Left kidney (tissue), 8 donors: ENCODE measurements at places on chromosomes 13 and 19. TPM values are rescaled to one million over a fixed set of nuclear protein-coding genes. Genes with fewer than 3 reads are reported as not detected.

DNA sequence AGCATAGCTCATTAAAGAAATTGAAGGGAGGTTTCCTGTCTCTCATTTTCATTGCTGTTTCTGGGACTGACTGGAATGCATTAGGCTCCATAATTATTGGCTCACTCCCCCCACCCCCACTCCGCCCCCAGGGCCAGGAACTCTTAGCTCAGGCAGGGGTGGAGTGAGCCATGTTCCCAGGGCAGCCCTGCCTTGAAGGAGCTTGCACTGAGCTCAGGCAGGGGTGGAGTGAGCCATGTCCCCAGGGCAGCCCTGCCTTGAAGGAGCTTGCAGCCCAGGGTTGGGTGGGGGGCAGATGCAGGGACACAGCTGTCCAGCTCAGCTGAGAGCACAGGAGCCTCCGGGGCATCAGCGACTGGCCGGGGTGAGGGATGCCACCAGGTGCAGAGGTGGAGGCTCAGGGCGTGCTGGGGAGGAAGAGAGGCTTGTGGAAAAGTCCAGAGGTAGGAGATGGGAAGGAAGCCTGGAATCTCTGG, 39.1 kb upstream of the TFDP1 start:
- DNase-seq, result peak; percentile 70

DNA sequence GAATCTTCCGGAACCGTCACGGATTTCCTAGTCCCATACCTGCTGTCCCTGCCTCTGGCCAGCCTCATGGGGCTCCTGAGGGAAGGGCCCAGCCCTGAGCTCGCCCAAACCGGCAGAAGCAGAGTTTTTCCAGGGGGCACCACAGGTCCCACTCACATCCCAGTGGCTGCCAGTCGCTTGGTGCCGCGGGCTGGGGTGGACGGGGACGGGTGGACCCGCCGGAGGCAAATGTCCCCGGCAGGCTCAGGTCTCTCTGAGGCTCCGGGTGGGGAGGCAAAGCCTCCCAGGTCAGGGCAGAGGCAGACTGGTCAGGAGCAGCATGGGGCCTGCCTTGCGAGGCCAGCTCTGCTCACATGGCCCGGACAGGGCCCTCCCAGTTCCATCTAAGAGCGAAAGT, 24.8 kb downstream of the ADPRHL1 start:
- DNase-seq, result no peak

DNA sequence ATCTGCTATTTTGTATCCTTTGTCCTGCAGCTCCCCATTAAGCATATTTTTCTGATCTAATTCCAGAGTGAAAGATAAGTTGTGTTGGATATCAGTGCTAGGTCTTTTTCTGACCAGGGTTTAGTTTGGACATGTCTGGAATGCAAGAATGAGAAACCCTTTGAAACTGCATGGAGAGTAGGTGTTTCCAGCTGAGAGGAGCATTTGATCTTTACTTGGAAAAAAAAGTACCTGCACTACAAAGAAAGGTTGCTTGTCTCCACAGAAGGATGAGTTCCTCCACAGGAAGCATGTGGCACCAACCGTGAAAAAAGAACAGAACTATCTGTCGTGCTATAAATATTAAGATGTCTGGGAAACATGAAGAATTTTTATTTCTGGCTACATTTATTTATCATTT, 36.6 kb upstream of the MED4 start:
- DNase-seq, result no peak

DNA sequence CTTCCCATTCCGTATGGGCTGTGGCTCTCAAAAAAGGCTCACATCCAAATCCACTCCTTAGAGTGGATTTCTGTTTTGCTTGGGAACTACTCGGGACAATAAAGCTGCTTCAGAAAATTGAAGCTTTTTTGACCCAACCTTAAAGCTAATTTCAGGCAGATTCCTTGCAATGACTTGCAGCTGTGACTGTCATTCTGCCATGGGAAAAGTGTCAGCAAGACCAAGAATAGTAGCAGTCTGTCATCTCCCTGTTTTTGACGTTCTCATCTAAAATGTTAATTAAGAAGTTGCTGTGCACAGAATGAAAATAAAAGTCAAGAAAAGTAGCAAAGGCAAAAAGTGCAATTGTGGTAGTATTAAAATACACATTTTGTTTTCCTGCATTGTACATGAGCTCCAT, 304.7 kb downstream of the COG6 start:
- DNase-seq, result no peak

- no peak for DNase-seq
These were observed 153.3 kb upstream of the VSTM2B start for GRCh38 chr19:29372461-29372860.

- DNase-seq, result no peak
These were observed 44.4 kb downstream of the TSHZ3 start for GRCh38 chr19:31304831-31305312.

DNA sequence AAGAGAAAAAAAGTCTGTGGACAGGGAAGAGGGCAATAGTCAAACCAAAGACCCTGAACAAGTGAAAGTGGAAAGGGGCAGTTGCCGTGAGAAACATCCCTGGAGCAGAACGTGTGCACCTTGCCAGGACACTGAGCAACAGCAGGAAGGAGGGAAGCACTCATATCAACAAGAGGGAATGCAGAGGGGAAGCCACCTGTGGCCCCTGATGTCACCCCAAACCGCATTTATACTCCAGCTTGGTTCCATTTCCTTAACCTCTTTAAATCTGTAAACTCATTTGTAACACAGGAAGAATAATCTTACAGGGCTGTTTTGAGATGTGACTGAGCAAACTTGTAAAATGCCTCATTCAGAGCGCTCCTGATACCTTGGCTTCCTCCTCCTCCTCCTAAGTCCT, 698.8 kb downstream of the DIAPH3 start:
- DNase-seq, result no peak

DNA sequence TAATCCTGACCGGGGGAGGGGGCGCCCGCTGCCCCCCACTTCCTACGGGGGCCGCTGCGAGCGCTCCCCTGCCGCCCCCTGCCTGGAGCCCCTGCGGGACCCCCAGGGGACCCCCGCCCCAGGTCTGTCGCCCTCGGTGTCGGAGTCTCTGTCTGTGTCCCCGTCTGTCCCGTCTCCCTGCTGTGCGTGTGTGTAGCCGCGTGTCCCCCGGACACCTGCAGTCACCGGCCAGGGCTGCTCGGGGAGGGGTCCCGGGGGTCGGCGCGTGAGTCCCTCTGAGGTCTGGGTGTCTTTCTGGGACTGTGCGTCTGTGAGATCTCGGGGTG, 7.7 kb upstream of the NFIC start:
- DNase-seq, result no peak

DNA sequence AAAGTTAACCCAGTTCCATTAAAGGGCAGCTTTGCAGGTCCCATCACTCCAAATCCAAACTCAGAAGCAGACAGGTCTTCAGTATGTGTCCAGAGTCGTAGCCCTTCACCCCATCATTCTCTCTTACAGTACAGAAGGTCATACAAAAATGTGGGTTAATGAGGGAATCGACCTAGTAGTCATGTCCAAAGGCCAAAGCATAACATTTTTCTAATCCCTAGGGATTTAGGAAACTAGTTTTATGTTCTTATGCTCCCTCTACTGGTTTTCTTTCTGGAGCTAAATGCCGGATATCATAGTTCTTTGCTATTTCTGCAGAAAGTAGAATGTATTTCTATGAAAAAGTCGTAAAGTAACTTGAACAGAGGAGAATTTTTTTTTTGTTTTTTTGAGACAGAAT, 72.2 kb downstream of the DHRS12 start:
- no peak for DNase-seq

- DNase-seq, result peak; percentile 88
These were observed 117.0 kb downstream of the DCT start for GRCh38 chr13:94362411-94362909.

GRCh38 chr13:103908911-103909310, 842.7 kb upstream of the SLC10A2 start:
- no peak for DNase-seq

DNA sequence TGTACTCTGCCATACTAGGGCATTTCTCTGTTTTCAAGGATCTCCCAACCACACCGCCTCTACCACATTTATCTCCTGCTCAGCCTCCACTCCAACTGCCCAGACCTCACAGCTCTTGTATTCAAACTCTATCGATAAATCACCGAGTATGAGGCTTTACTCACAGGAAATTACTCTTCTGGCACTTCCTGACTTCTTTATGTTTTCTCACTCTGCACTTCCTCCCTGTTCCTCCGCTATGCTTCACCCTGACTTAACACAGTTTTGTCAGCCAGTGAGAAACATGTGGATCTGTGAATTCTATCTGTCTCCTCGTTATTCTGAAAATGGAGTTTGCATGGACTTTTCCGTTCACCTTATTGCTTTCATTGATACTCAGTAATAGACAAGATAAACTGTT, 2.6 kb upstream of the CARD8 start:
- no peak for DNase-seq

GRCh38 chr19:17687857-17688784, at the start of gene UNC13A:
TSS of gene UNC13A (minus strand) at chr19:17688354. CDS start at chr19:17688199, 155 bp downstream.
- DNase-seq, result peak; percentile 55

- no peak for DNase-seq
These were observed 250.3 kb upstream of the EDNRB start for GRCh38 chr13:78168981-78169380.

- no peak for DNase-seq
These were observed at the start of gene C3 for GRCh38 chr19:6720369-6721137. TSS of gene C3 (minus strand) at chr19:6720650. CDS start at chr19:6720589, 61 bp downstream.

GRCh38 chr19:51031220-51031879, 3.5 kb downstream of the KLK12 start:
- no peak for DNase-seq

DNA sequence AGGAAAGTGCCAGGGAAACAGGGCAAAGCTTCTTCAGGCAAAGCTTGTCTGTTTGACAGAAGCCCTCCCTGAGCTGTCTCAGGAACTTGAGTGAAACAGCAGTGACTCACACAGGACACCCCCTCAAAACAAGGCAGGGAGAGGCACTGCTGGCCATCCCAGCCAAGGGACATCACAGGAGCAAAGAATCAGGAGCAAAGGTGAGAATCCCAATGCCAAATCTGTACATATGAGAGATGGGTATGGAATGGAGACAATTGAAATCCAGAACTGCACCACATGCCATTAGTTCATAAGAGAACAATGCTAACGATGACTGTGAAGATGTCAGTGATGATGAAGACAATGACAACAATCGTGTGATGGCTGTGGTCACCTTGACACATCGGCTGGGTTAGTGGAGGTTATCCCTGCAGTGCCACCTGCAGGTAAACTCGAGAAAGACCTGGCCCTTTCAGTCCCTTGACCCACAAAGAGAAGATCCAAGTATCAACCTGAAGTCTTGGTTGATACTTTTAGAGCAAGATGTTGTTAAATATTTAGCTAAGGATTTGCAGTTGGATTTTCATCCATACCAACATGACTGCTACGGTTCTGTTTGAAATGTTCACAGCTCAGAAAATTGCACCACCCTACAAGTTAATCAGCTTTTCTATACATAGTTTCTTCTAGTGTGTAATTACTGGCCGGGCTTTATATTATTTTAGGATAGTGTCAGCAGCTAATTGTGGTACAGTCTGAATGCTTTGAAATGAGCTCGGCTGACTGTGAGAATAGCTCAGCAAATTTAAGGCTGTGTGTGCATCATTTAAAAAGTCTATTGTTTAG, 42.0 kb upstream of the IPO5 start:
- no peak for DNase-seq

- DNase-seq, result no peak
These were observed 13.6 kb downstream of the LATS2 start for GRCh38 chr13:21047591-21048282.

GRCh38 chr13:43230989-43231388, 207.6 kb downstream of the DNAJC15 start:
- no peak for DNase-seq

DNA sequence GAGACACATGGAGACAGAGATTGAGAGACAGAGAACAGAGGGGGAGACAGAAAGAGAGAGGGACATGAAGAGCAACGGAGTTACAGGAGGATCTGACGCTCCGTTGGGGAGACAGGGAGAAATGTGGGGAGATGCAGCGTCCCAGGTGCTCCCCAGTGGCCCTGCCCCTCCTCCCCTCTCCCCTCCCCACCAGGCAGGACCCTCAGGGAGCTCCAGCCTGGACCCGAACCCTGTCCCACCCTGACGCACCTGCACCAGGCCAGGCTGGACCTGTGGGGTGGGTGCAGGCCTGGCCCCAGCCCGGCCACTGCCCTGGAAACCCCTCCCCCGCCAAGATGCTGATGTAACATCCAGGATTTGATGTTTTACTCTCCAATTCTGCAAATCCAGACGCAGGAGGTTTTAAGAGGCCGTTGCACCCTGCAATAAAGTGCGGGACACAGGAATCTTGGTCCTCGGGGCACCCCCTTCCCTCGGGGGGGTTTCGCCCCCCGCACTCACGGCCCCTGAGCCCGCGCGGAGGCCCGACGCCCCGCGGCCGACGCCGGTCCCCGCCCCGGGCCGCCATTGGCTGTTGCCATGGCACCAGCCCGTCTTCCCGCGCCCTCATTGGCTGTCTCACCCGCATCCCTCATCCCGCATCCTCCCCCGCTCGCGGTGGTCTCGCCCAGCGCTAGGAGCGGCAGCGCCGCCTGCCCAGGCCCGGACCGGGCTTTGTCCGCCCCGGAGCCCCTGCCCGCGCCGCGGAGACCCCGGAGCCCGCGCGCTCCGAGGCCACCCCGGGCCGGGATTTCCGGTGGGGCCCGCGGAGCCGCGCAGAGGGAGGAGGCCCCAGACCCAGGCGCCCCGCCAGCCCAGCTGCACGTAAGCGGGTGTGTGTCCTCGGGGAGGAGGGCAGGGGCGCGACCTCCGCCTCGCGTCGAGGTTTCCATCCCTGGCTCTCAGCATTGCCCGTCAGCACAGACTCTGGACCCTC, at the start of gene APC2:
Gene APC2 (plus strand): TSS at position 655 of the 976 bp plus-strand sequence. CDS start 2,881 bp downstream, outside the sequence.
- DNase-seq, result no peak

DNA sequence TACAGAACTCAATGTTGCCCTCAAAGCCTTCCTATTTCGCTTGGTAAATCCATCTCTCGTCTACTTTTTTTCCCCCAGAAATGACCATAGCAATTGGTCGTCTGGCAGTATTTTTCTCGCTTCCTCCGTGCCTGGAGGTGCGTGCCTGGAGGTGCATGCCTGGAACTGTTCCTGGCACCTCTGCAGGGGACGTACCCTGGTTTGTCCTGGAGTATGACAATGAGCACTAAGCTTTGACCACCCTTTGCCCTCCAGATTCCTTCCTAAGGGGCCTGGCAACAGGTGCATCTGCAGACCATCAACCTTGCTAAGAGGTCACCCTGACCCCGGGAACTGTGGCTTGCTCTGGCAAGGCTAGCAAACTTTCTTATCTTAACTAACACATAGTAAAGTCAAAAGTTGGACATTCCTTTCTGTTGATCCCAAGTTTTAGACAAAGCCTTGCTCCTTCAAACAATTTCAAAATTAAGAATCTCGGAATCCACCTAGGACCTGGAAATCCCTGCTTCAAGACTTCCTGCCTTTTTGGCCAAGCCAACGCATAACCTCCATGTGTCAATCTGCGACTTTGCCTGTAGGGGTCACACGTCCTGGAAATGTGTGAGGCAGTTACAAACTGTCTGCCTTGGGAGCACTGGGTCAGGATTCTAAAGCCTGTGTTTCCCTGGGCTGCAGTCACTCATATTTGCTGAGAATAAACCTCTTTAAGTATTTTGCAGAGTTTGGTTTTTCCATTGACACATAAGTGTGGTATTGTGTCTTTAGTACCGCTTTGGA, 28.8 kb upstream of the TUBGCP3 start:
- DNase-seq, result no peak

- DNase-seq, result no peak
These were observed 150.5 kb downstream of the COL4A1 start for GRCh38 chr13:110156301-110157049.

POU2F2 gene
- 0.70 TPM for polyA plus RNA-seq

PRR22 gene
- polyA plus RNA-seq, result 2.8 TPM

ICAM5 gene
- 0.08 TPM for polyA plus RNA-seq

FCER2 gene
- not detected for polyA plus RNA-seq

PROZ gene
- 2.3 TPM for polyA plus RNA-seq

MRPL54 gene
- polyA plus RNA-seq, result 22.6 TPM

CGB7 gene
- 0.78 TPM for polyA plus RNA-seq

SPACA4 gene
- not detected for polyA plus RNA-seq

RAB3A gene
- 3.8 TPM for polyA plus RNA-seq

ABHD13 gene
- polyA plus RNA-seq, result 15.7 TPM

BCL2L12 gene
- 20.7 TPM for polyA plus RNA-seq
